Femur (tissue), 1 donor: ENCODE measurements at places on chromosomes 6 and 20.
A peak's percentile ranks its signal among the peaks of the same experiment; 100 is the strongest.

- DNase-seq, result peak; percentile 22
These were observed 50.7 kb downstream of the DSTN start for GRCh38 chr20:17620371-17621228.

DNA sequence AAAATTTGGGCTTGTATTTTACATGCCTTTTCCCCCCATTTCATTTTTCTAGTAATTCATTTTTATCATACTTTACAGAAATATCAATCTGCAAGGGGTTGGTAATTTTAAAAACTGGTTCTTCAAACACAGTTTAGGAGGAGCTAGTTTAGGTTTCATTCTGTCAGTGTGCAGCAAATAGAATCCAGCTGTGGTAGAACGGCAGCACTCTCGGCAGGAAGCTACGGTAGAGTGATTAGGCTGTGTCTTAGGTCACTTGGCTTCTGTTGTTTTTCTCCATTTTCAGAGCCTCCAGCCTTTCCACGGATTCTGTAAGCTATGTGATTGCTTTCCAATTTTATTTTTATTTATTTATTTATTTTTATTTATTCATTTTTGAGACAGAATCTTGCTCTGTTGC lies 32.7 kb downstream of the TLDC2 start:
- DNase-seq, result no peak

- no peak for DNase-seq
These were observed 237.6 kb downstream of the MMUT start for GRCh38 chr6:49225471-49225870.

DNA sequence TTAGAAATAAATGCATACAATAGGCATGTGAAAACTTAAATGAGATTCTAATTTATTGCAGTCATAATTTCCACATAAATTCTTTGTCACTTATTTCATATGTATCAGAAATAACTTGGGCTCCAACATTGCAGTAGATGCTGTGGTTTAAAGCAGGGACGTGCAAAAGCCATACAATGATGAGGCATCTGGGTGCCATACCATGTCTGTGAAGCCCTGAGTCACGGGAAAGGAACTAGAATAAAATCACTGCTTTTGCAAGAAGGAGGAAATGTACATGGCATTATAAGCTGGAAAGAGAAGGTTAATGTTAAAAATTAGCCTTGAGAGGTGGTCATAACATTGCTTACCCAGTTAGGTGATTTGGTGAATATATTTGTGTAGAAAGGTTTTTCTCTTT lies 180.4 kb downstream of the SASH1 start:
- no peak for DNase-seq

DNA sequence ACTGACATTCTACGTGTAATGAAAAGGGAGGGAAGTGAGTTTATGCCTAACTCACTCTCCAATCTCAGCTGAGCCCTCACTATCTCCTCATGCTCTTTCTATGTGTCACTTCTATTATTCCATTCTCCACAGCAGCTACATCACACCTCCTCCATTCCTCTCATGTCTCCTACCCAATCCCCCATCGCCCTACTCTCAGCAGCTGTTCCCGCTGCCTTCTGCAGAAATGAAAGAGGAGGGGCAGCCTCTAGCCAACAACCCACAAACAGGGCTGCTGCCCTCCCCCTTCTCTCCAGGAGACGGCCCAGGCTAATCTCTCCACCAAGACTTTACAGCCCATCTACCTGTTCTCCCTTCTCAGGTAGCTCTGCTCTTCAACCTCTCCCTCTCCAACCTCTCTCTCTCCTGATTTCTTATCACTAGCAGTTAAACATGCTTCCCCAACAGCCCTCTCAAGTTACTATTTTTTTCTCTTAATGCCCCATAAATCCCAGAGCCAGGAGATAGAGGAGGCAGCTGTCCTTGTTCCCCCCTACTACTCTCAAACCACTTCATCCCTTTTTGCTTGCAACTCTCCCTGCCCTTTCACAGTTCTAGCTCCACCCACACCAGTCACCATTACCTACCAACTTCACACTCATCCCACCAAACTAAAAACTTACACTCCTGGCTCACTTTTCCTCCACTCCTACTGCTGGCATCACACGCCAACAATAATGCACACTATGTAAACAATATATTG lies 136.5 kb downstream of the BTBD9 start:
- DNase-seq, result peak; percentile 44

GRCh38 chr6:30963641-30964040 lies 19.9 kb upstream of the MUC21 start:
- no peak for DNase-seq

GRCh38 chr6:137224799-137225198 lies 5.6 kb upstream of the IFNGR1 start:
- no peak for DNase-seq

- DNase-seq, result no peak
These were observed at the start of gene CYP24A1 for GRCh38 chr20:54173653-54174456. CYP24A1 (minus strand) TSS chr20:54173986; CDS start chr20:54173579, 407 bp downstream.

- DNase-seq, result no peak
These were observed 259.6 kb upstream of the EPHA7 start for GRCh38 chr6:93678841-93679454.

DNA sequence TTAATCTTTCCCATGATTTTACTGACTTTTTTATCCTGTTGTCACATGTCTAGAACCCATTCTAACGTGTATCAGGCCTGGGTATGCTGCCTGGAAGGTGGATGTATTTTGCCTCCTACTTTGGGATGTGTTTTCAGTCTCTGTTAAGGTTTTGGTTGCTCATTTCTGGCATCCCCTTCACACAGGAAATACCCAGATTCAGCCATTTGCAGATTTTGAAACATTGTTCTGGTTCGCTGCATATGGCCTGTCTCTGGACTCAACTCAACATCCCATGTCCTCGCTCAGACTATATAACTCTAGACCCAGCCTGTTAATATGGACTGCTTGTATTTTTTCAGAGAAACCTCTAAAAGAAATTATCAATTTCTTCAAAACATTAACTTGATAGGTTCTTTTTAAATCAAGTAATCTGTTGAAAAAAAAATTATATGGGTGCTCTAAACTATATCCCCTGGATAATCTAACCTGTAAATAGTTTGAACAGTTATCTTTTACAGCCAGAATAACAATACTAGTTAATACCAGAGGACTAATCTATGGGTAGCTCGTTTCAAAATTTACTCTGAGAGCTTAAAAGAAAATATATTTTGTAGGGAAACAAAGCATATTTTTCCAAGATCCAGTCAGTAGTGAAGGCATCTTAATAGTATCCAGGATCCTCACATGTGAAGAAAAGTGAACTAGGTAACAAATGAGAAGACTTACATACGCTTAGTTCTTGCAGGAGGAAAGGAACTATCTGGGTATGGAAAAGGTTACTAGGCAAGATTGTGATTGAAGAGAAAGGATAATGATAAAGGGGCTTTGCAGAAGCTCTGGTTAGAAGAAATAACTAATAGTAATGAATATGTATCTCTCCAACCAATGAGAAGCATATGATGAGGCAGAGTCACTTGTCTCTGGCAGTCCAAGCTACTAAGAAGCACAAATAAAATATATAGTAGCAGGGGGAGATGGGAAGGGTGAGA lies 23.4 kb upstream of the HLA-DQB1 start:
- DNase-seq, result no peak

GRCh38 chr6:53484476-53485280 lies 60.2 kb downstream of the GCLC start:
- peak; percentile 56 for DNase-seq

DNA sequence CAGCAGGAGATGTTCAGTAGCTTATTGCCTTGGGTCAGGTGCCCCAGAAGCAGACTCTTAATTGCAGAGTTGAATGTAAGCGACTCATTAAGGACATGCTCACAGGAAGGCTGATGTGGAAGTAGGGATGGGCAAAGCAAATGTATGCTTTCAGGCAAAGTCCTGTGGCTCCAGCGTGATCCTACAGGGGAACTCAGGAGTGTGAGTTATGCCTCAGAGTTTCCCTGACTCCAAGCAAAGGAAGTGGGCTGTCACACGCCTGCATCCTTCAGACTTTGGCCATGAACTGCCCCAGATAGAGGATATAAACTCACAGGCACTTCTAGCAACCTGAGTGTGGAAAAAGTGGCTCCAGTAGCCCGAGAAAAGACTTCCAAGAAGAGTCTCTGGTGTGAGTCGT lies 64.9 kb upstream of the ZNF133 start:
- DNase-seq, result no peak

DNA sequence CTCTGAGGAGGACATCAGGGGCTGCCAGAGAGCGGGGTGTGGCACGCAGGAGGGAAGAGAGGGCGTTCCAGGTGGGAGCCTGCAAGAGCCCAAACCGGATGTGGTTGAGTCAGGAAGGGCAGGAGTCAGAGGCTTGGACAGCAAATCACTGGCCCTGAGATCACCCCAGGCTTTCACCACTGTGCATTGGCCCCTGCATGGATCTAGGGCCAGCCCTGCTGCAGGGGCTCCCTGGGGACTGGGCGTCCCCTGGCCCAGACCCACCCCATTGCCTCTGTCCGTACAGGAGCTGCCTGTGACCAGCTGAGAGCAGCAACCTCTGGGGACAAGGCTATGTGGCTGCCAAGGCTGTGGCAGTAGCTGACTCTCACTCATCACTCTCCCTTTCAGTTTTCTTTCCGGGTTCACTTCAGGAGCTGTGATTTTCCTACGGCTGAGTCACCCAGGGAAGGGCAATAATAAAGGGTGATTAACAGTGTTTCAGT lies 33.9 kb downstream of the KCNK17 start:
- no peak for DNase-seq

- DNase-seq, result no peak
These were observed 769 bp upstream of the TRPC4AP start for GRCh38 chr20:35093267-35093884.

- peak; percentile 60 for DNase-seq
These were observed 29.9 kb upstream of the ZNF184 start for GRCh38 chr6:27502508-27503435.

DNA sequence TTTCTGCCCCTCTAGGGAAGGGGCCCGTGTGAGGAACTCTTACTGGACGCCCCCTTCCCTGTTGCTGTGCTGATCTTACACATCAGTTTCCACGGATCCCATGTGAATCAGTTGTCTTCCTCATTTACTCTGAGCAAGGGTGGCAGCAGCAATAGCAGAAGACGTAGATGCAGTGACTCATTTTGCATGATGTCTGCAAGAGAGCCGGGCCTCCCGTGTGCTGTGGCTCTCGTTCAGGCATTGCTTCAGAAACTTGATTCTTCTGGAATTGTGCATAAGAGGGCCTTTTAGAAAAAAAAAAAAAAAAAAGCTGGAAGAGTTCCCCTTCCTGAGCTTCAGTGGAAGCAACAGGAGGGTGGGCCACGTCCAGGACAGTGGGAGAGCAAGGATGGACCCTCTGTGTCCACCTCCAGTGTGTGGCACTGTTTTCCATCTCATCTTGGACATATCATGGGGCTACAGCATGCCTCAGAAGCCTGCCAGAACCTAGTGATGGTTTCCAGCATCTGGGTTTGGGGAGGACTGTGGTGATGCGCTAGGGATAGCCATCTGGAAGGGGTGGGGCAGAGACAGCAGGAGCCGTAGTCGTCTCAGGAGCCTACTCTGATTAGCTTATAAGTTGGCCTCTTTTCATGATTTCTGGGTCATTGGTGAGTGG lies 62.1 kb downstream of the FOXO3 start:
- DNase-seq, result peak; percentile 45

GRCh38 chr20:25390538-25391528 lies at the start of gene ABHD12:
ABHD12 (minus strand) TSS chr20:25390835; CDS start chr20:25390703, 132 bp downstream.
- peak; percentile 98 for DNase-seq

GRCh38 chr20:12740647-12741046 lies 268.1 kb upstream of the SPTLC3 start:
- DNase-seq, result no peak

DNA sequence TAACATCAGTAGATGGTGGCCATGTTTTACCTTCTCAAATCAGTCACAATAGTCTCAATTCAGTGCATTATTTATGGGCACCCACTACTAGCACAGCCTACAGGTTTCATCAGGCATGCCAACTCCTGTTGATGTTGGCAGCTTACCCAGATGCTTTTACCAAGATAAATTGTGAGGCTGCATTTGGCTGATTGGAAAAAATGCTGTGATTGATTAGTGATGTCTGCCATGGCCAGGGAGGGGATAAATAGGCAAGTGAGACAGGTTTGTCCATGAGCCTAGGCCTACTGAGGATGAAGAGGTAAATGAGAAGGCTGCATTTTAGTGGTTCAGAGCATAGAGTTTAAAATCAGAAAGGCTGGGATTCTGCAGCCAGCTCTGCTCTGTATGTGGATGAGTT lies 227.1 kb downstream of the NFATC2 start:
- DNase-seq, result no peak

GRCh38 chr6:157488058-157488457 lies 107.1 kb downstream of the ZDHHC14 start:
- peak; percentile 72 for DNase-seq

DNA sequence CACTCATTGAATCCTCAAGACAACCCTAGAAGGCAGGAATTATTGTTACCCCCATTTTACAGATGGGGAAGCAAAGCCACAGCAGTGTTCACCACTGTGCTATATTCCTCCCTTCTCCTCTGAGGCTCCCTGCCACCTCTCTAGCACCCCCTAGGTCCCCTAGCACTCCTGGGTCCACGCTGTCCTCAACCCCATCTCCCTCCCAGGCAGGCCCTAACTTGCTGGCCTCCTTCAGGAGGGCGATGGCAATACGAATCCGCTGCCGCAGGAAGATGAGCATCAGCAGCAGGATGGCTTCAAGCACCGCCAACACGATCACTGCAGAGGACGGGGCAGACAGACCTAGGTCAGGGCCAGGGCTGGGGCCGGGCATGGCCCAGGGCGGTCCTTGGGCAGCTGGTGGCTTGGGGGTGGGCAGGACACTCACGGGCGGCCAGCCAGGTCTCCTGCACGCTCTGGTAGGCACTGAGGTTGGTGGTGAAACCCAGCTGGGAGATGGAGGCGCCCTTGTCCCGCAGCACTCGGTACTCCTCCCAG lies 7.8 kb upstream of the NEU1 start:
- no peak for DNase-seq

DNA sequence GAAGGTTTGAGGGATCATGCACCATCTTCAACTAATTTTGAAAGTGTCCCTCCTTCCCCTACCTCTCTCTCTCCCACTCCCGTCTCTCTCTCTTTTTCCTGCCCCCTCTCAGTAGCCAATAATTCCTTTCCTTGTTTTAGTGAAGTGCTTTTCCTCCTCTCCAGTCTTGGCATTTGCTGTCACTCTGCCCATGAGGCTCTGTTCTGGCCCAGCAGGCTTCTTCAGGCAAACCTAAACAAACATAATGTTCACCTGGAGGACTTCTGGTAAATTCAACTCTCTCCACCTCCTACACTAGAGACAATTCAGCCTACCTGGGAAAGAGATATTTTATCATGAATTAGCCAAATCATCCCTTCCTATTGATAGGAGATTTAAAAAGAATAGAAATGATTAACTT lies 320.4 kb upstream of the RNF24 start:
- no peak for DNase-seq

DNA sequence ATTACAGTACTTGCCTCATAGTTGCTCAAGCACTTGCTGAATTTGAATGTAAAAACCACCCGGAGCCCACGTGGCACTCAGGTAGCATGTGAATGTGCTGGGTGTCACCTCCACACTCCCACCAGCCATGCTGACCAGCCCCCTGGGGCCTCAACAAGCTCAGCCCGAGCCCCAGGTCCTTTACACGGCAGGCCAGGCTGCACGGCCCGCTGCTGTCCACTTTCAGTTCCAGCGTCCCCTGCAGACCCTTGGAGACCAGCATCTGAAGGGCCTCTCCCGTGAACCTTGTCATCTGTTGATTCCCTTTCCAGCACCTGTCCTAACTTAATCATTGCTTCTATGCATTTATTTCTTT lies 33.3 kb upstream of the ZBP1 start:
- no peak for DNase-seq

- DNase-seq, result peak; percentile 57
These were observed 39.2 kb downstream of the KCNK5 start for GRCh38 chr6:39189915-39190544.

GRCh38 chr6:35955521-35955920 lies 34.6 kb upstream of the SRPK1 start:
- DNase-seq, result no peak
